ENCODE measurements at places on chromosomes 13 and 19.

DNA sequence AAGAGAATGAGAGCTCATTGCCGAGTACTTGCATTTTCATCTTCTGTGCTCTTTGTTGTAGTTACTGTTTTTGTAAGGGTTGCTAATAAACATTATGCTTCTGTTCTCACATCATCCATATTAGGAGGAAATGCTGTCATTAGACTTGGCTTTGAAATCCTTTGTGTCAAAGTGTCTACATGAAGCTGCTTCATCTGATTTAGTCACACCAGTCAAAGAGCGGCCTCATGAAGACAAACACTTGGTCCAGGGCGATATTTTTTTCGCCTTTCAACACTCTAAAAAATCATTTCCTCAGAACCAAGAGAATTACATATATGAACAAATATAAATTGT lies 105.0 kb downstream of the SPRY2 start:
- no peak for DNase-seq

GRCh38 chr13:30978981-30979956 lies 46.8 kb downstream of the TEX26 start:
- DNase-seq = peak; percentile 16

GRCh38 chr13:91154558-91155353 lies 192.7 kb upstream of the MIR17HG start:
- peak; percentile 1 for DNase-seq

DNA sequence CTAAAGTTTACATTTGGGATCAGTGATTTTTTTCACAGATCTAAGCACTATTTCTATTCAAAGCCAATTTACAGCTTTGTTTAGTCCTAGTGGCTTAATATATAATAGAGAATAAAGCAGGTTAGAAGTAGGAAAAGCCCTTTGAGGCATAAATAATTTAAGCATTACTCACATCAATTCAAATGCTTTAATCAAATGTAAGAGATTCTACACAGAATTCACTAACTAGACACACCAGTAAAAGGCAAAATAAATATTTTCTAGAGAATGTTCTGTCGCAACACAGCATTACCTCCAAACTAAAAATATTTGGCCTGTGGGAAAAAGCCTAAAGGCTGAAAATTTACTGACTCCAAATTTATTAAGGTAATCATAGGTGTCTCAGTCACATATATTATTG lies 31.3 kb downstream of the KCTD12 start:
- DNase-seq = no peak

- DNase-seq = no peak
These were observed 3.0 kb downstream of the DZIP1 start for GRCh38 chr13:95641291-95642027.

DNA sequence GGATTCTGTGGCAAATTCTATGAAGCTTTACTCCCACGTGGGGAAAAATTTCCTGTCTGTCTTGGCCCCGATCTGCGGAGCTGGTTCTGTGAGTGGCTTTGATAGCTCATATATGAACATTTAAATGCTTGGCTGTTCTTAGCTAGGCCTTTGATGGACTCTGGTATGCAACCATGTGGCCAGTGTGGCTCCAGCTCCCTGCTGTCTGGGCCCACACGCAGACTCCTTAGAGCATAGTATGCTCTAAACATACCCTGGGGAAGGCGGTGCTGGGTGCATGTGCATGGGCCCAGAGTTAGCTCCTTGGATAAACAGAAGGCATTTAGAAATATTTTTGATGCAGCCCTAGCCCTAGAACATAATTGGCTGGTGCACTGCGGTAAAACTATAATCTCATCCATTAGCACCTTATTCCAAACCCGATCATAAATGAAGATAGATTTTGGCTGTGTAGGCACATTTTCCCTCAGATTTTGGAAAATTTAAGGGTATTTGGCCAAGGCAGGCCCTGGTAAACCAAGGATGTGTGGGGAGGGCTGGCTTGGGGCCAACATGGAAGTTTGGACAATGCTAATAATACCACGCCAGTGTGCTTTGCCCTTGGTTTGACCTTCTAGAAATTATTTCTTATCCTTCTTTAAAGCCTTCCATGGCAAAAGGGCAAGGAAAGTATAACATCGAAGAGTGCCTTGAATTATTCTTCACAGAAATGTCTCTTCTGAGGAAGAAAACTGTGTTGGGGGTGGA lies 153.5 kb downstream of the LMO7 start:
- no peak for DNase-seq

DNA sequence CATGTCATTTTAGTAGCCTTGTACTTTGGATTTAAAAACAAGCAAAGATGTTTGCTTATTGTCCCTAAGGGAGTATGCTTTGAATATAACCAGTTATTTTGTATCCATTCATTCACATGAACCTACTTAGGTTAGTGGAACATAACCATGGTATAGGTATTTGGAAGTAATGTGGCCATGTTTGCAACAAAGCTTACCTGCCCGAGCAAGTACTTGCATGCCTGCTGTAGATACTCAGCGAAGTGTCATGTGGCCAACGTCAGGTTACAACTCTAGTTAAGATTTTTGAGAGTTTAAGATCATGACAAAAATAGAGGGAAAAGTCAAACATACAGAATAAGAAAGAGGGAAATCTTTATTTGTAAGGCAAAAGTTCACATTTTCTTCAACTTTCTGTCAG lies 57.2 kb downstream of the COG6 start:
- DNase-seq = no peak

GRCh38 chr13:100773923-100774663 lies 99.5 kb upstream of the TMTC4 start:
- no peak for DNase-seq

- DNase-seq = no peak
These were observed 42.5 kb upstream of the LDLR start for GRCh38 chr19:11046605-11047354.

DNA sequence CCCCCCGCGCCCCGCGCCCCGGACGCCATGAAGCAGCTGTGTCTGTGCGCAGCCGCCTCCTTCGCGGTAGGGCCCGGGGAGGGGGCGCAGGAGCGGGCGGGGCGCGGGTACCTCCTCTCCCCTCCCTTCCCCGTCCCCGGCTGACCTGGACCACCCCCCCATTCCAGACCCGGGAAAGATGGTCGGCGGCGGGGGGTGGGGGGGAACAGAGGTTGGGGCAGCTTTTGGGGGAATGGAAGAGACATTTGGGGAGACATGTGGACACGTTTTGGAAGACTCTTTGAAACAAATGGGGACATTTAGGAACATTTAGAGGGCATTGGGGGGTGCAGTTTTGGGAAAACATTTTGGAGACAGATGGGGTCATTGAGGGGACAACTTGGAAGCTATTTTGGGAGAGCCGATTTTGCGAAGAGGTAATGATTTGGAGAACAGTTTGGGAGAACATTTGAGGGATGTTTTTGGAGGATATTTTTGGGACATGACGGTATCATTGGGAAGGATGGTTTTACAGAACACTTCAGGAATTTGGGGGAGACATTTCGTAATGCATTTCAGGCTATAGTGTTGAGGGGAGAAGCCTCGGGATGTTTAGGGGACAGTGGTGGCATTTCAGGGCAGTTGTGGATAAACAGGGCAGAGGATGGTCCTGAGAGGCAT lies 16.1 kb downstream of the ANKRD24 start:
- no peak for DNase-seq

DNA sequence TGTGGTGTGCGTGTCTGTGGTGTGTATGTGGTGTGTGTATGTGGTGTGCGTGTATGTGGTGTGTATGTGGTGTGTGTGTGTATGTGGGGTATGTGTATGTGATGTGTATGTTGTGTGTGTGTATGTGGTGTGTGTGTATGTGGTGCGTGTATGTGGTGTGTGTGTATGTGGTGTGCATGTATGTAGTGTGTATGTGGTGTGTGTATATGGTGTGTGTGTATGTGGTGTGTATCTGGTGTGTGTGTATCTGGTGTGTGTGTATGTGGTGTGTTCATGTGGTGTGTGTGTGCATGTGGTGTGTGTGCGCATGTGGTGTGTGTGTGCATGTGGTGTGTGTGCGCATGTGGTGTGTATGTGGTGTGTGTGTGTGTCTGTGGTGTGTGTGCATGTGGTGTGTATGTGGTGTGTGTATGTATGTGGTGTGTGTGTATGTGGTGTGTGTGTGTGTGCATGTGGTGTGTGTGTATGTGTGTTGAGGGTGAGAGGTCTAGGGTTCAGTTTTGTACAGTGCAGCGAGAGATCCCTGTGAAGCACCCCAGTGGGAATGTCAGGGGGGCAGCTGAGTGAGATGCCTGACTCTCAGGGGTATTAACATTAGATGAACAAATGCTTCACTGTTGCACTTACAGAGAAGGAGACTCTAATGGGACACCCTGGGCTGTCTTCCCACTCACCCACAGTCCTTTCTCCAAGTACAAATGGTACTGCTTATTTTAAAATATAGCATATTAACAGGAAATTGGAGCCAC lies 61.3 kb upstream of the MEDAG start:
- no peak for DNase-seq

GRCh38 chr19:16351133-16351809 lies 26.6 kb downstream of the KLF2 start:
- DNase-seq = peak; percentile 74

DNA sequence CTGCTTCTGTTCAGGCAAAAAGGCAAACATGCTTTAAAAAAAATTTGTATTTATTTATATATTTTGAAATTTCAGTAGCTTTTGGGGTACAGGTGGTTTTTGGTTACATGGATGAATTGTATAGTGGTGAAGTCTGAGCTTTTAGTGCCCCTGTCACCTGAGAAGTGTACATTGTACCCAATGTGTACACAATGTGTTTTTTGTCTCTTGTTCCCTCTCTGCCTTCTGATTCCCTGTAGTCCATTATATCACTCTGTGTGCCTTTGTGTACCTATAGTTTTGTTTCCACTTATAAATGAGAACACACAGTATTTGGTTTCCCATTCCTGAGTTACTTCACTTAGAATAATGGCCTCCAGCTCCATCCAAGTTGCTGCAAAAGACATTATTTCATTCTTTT lies 77.4 kb downstream of the PDS5B start:
- DNase-seq = no peak

- no peak for DNase-seq
These were observed 154.8 kb downstream of the ABCC4 start for GRCh38 chr13:95146486-95146885.

- no peak for DNase-seq
These were observed 857 bp downstream of the POU2F2 start for GRCh38 chr19:42131149-42132029.

Data from CD4-positive, alpha-beta T cell treated with Interleukin-15 for 4 hours (primary cell).